ENCODE measurements at places on chromosomes 3 and 15. TPM values are rescaled to one million over a fixed set of nuclear protein-coding genes. Genes with fewer than 3 reads are reported as not detected.

Gene HERC2
- 41.4 TPM for polyA plus RNA-seq

Gene LSAMP
- 15.0 TPM for polyA plus RNA-seq

Gene TUSC7
- not detected for polyA plus RNA-seq

Gene SCAANT1
- polyA plus RNA-seq, result 1.0 TPM

Gene TMEM207
- polyA plus RNA-seq, result 15.4 TPM

Gene LRCH3
- 60.5 TPM for polyA plus RNA-seq

Gene RTP4
- 1.5 TPM for polyA plus RNA-seq

Gene CADPS
- polyA plus RNA-seq, result 1.2 TPM

Gene PRKCD
- polyA plus RNA-seq, result 17.8 TPM

Gene CFAP100
- 0.59 TPM for polyA plus RNA-seq

Gene HACD2
- polyA plus RNA-seq, result 42.9 TPM

Gene FSTL1
- polyA plus RNA-seq, result 630 TPM

Gene ZMYND10
- polyA plus RNA-seq, result 3.7 TPM

Gene OR5K2
- 0.98 TPM for polyA plus RNA-seq

Data from left renal cortex interstitium (tissue), 4 donors.